Hindlimb muscle (tissue), 1 donor: ENCODE measurements at places on chromosomes 1 and 21. TPM values are rescaled to one million over a fixed set of nuclear protein-coding genes. Genes with fewer than 3 reads are reported as not detected.

The KCNA3 gene
- polyA plus RNA-seq: 0.18 TPM

DNA sequence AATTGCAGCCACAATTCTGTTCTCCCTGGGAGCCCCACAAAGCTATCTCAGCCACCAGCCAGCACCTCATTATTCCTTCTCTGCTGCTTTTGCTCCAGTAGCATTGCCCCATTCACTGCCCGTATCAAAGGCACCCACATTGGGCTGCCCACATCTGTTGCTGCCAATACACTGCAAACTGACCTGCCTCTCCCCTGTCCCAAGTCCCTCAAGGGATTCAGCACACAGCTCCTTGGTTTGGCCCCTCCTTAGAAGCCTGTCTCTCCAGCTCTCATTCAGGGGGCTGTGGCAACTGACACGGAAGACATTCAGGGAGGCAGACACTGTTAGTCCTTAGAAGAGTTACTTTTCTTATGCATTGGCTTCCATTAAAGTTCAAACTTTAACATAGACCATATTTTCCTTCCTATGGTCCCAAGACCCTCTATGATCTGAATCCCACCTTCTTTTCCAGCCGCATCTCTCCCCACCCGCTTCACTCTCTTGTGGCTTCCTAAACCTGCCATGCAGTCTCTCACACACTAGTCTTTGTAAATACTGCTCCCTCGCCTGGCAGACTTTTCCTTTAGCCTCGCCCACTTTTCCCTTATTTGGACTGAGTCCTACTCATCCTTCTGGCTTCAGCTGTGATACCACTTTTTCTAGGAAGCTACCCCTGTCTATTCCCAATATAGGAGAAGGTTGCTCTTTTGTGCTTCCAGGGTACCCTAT lies 19.3 kb upstream of the KLHDC8A start:
- DNase-seq: no peak

The TNFRSF4 gene
- polyA plus RNA-seq: 3.2 TPM

- no peak for DNase-seq
Measured at GRCh38 chr1:164685266-164686035, 126.5 kb downstream of the PBX1 start.

- no peak for DNase-seq
Measured at GRCh38 chr1:208084220-208084619, 160.0 kb downstream of the PLXNA2 start.

The CD52 gene
- polyA plus RNA-seq: 2.2 TPM

GRCh38 chr1:47751193-47751592 lies 246.0 kb downstream of the TRABD2B start:
- no peak for DNase-seq

DNA sequence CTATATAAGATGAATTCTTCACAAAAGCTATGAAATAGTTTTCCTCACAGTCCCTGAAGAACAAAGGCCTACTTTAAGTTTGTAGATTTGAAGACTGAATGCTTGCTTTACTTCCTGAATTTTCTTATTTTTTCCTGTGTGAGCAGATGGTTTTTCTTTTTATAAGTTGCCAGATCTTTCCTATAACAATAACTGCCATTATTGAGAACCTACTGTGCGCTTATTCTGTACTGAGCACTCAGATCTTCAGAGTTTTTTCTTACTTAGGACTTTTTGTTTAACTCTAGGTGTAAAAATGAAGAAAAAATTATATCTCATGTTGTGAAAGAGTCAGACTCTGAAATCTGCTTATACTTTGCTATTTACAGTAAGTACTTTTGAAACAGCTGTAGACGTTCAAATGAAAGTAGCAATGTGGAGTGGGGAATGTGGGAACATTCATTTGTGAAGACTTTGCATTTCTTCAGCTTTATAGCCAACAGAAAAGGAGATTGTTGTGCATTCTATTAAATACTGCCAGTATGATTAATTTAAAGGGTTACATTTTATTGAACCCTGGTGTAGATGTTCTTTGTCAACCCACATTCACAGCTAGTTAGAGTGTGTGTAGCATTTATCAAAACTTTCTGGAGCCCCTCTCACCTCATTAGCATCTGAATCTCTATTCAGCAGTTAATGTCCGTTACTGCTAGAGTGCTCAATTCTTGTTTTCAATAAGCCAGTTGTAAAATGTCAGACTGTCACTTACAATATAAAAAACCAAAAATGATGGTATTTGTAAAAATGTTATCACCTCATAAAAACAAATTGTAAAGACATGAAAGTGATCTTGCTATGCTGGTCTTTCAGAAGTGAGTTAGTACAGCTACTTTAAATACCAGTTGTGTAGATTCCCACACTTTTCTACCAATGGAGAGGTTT lies 29.0 kb downstream of the NFIA start:
- no peak for DNase-seq

The GJA4 gene
- 37.1 TPM for polyA plus RNA-seq

DNA sequence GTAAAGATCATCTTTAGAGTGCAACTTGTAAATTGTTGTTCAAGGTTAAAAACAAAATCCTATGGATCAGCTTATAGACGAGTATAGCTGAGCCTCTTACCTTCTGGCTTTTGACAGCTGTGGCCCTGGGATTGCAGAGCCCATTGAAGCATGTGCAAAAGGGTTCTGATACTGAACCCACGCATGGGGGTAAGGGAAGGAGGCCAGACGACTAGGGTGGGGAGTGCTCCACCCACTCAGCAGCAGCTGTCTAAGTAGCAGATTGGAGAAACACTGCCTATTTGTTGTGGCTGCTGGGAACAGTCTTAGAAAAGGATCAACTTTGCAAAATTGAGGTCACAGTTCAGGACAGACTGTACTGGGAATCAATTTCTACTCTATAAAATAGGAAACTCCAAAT lies 16.1 kb downstream of the CD101 start:
- DNase-seq: no peak

GRCh38 chr1:39895731-39896480 lies 5.8 kb downstream of the MYCL start:
- no peak for DNase-seq

DNA sequence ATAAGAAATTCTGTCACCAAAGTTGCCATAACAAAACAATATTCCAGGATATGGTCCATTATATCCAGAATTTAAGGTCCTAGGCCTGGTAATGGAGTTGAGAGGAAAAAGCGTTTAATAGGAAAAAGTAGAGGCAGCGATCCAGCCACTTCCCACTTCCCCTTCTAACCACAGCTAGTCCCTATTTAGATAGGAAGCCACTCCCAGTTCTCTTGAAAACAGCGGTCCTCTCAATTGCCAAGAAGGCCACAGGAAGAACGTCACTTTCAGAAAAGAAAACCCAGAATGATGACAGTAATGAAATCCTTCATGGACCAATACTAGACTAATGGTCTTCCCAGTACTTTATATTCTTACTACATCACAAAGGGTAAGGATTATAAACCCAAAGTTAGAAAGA lies 38.6 kb downstream of the ABL2 start:
- no peak for DNase-seq

The OLFM3 gene
- 0.23 TPM for polyA plus RNA-seq

DNA sequence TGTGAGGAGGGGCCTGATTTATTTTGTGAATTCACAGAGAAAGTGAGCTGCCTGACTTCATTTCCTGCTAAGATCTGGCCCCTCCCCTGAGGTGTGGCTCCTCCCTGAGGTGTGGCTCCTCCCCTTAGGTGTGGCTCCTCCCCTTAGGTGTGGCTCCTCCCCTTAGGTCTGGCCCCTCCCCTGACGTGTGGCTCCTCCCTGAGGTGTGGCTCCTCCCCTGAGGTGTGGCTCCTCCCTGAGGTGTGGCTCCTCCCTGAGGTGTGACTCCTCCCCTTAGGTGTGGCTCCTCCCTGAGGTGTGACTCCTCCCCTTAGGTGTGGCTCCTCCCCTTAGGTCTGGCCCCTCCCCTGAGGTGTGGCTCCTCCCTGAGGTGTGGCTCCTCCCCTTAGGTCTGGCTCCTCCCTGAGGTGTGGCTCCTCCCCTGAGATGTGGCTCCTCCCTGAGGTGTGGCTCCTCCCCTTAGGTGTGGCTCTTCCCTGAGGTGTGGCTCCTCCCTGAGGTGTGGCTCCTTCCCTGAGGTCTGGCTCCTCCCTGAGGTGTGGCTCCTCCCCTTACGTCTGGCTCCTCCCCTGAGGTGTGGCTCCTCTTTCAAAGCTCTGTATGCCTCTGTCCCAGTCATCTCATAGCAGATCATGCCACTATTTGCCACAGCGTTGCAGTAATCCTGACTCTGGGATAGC lies 26.9 kb upstream of the LRRC3 start:
- no peak for DNase-seq

The LAMC2 gene
- 2.6 TPM for polyA plus RNA-seq

DNA sequence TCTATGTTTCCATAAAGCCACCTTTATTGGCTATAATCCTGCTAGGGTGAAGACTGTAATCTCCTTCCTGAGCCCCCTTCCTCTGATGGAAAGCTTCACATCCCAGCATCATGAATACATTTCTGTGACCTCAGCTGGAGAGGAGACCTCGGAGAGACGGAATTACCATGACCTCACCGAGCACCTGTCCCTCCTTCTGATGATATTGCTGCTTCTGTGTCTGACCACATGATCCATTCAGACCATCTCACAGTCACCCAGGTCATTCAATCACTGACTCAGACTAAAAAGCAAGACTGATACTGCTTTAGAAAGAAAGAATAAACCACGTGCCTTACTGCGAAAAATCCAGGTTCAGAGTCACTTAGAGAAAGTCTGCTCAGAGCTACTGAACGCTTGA lies 8.8 kb downstream of the KCND3 start:
- DNase-seq: no peak

DNA sequence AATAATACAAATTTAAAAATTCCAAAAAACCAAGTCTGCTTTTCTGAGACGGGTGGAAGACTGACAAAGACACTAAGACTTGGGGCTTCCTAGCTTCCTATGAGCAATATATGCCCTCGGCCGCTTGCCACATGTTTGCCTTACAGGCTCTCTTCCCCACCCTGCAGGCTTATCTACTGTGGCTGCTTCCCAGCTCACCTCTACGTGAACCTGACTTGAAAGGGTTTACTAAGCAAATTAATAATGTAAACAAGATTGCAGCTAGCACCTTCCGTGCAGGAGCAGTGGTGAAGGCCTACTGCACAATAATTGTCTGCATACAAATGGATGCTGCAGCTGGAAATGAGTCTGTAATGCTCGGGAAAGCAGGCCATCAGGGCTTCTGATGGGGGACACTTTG lies 152.9 kb upstream of the DAB1 start:
- DNase-seq: no peak

The RIPPLY3 gene
- polyA plus RNA-seq: 0.17 TPM

DNA sequence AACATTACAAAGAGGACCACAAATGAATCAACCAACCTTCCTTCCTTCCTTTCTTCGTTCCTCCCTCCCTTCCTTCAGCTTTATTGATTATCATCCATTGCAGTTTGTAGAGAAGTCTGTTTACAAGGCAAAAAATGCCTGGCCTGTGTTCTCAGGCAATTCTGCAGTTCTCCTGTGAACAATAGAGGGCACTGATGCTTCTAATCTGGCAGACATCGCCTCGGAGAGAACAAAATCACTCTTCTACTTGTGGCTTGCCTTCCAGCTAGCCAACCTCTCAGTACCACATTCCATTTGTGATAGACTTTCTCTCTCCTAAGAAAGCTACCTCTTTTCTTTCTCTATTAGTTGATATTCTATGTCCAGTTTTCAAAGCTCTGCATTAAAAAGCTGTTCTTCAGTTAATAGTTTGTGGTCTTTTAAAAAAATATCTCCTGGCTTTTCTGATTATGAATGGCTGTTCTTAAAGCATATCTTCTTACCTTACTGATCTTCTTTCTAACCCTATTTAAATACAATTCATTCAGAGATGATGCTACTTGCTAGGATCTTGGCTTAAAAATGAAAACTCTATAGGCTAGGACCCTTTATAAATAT lies 26.9 kb upstream of the ESRRG start:
- peak; percentile 52 for DNase-seq

DNA sequence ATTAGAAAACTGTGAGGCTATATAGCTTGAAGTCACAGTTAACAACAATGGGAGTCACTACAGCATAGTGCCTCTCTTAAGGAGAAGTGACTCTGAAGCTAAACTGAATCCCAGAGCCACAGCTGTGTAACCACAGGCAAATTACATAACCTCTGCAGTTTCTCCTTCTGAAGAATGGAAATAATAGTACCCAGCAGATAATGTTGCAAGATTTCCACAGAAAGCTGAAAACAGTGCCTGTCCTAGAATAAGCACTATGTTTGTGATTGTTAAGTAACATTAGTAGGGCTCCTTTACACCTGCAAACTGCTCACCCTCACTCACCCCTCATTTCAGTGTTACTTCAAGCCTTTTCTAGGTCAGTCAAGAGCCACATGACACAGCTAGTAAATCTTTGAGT lies 886.7 kb downstream of the PLA2G4A start:
- DNase-seq: no peak

GRCh38 chr1:92585831-92586230 lies 99.1 kb upstream of the GFI1 start:
- no peak for DNase-seq

DNA sequence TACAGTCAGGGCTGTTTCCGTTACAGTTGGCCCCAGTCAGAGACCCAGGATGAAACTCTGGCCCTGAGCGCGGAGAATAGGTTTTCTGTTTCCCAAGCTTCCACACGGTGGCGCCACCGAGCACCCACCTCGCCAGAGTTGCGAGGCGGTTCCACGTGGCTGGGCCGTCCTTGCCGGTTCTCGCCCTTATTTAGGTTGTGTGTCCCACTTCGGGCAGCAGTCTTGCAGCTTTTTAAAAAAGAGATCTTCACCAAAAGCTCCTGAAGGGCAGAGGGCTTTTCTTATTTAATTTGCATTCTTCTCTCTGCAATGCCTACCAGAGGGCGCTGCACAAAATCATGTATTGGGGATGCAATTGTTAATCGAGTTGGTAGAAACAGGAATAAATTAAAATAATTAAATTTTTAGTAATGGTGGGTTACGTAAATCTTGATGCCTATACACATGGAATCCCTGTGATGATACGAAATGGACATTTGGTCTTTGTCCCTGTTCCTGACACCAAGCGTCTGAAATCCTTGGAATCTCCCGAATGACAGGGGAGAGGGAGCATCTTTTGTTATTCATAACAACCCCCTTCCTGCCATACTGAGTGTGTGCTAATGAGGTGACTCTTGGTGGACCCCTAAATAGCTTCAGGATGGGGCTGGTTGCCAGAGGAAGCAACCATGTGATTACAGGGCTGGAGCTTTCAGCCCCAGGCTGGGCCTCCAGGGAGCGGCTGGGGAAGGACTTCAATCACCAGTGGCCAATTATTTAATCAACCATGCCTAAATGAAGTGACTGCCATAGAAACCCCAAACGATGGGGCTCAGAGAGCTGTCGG lies 5.6 kb upstream of the S100A7 start:
- peak; percentile 38 for DNase-seq

GRCh38 chr21:43376478-43376882 lies 50.5 kb downstream of the SIK1 start:
- DNase-seq: no peak
